ENCODE measurements at places on chromosomes 6 and 20. TPM values are rescaled to one million over a fixed set of nuclear protein-coding genes. Genes with fewer than 3 reads are reported as not detected.

GRCh38 chr20:41367393-41367695, 726 bp upstream of the EMILIN3 start:
- H3K27me3 ChIP-seq: peaks cover 6% of the 10 kb centered on the region
- no peak overlapping the region for H3K27ac ChIP-seq
- DNase-seq: no peak

DNA sequence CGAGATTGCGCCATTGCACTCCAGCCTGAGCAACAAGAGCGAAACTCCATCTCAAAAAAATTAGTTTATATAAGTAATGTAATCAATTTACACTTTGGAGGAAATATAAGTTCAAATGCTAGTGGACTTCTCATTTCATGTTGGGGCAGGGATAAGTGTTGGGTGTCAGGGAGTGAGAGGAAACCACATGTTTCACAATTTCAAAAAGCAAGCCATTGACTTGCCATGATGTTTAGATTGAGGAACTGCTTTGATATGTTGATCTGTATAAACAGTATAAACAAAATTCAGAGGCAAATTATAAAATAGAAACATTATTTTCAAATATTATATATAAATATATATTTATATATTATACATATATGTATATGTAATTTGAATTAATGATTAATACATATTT, 42.7 kb downstream of the FILIP1 start:
- no peak for DNase-seq
- H3K36me3 ChIP-seq: no peaks in the 10 kb centered on the region
- H3K4me1 ChIP-seq: no peaks in the 10 kb centered on the region
- H3K4me3 ChIP-seq: no peak overlapping the region

The CALHM6 gene
- 7.8 TPM for total RNA-seq

The SIGLEC1 gene
- total RNA-seq: 3.2 TPM

DNA sequence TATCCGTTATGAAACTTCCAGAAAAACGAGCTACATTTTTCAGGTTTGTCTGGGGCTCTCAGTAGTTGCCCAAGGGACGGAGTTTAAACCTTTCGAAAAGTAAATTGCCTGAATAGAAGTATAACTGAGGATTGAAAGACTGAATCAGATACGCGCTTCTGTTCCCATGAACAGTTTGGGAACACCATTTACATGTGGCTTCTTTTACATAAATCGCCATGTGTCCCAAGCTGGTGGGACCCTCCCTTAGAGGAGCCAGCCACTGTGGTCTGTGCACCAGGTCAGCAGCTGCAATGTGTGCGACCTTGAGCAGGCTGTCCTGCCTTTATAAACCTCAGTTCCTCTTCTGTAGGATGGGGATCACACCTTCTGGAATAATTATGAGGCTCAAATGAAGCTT, 11.0 kb downstream of the ENTPD6 start:
- DNase-seq: no peak
- no peak overlapping the region for H3K27ac ChIP-seq
- H3K4me3 ChIP-seq: no peak overlapping the region

DNA sequence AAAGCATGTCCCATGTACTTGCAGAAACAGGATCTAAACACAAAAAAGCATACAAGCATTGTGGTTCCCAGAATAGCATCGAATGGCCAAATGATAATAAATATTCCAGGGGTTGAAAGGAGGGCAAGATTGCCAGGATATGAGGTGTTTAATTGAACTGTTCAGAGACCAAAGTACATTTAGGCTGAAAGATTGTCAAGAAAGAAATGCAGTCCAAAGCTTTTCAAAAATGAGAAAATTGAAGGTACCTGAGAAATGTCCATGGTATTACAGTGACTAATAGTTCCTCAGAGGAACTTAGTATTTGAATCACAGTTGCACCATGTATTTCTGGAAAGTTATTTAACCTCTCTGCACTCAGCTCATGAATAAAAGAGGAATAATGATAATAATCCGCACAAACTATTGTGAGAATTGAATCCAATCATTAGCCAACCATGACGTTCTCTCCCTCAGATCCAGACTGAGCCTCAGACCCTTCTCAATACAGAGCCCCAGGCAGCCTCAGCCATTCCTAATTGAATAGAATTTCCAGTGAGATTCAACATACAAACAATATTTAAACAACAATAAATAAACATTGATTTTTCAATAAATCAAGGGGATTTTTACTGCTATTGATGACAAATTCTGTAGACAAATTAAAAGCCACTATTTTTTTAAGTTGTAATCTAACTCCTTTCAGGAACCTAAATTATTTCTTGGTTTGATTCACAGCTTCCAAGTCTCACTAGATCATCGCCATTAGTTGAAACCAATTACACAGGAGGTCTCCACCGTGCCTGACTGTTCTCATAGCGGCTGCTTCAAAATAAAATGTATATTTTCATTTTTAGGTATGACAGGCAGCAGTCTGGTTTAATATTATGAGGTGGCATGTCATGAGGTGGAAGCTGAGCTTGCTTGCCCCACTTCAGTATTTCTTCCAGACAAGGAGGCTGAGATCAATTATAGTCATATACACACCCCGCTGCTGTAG, 144.3 kb upstream of the TENT5A start:
- DNase-seq: no peak
- H3K4me1 ChIP-seq: no peaks in the 10 kb centered on the region
- no peaks in the 10 kb centered on the region for H3K27me3 ChIP-seq
- H3K36me3 ChIP-seq: no peaks in the 10 kb centered on the region
- no peak overlapping the region for H3K27ac ChIP-seq
